Ascending aorta (tissue), 2 donors: ENCODE measurements at places on chromosomes 7 and 10. TPM values are rescaled to one million over a fixed set of nuclear protein-coding genes. Genes with fewer than 3 reads are reported as not detected.

The KEL gene
- not detected for total RNA-seq

The AS3MT gene
- 1.4 TPM for total RNA-seq

The AKR1C1 gene
- 18.4 TPM for total RNA-seq

The KMT2E gene
- total RNA-seq: 43.0 TPM

The SCART1 gene
- total RNA-seq: 4.8 TPM

The FKBP9 gene
- total RNA-seq: 302 TPM

The FMC1 gene
- total RNA-seq: not detected

The MRPS33 gene
- 8.9 TPM for total RNA-seq

GRCh38 chr7:32522746-32523530, 27.6 kb downstream of the AVL9 start:
- DNase-seq: no peak

- DNase-seq: no peak
Observed at GRCh38 chr10:51052163-51052562, 22.1 kb upstream of the PRKG1 start.

DNA sequence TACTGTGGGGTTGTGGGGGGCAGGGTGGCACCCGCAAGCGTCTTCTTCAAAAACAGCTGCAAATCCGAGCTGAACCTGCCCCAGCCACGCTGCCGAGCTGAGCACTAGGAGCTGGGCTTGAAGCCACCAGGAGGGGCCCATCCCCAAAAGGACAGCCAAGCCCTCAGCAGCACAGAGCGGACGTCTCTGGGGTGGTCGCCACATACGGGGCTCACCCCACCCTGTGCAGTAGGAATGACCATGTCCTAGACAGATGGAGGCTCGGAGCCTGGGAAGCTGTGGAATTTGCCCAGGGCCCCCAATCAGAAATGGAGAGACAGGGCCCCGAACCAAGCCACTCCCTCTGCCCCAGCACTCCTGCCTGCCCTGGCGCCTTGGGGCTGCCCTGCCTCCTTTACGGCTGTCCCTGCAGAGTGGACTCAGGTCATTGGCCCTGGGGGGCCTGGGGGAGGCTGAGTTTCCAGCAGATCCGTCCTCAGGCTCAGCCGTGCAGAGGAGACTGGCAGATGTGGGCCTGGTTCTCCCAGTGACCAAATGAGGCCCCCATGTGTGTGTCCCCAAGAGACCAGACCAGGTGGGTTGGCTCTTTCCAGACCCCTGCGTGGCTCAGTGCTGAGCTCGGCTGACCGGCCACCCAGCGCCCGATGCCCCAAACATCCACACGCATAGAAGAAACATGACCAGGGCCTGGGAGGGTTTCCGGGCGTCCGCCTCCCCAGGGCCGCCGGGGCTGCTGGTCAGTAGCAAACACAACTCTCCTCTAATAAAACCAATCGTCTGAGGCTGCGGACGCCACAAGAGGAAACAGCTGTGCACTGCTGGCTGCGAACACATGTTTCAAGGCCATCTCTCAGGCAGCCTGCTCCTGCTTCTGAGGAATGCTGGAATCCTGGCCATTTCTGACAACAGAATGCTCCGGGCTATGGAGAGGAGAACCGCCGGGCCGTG, 54.9 kb downstream of the PDGFA start:
- no peak for DNase-seq

GRCh38 chr10:18767981-18768380, 108.8 kb downstream of the ARL5B start:
- DNase-seq: no peak

- peak; percentile 31 for DNase-seq
Observed at GRCh38 chr7:128119036-128119435, 87.8 kb upstream of the LRRC4 start.

- no peak for DNase-seq
Observed at GRCh38 chr10:32962521-32962920, 4.5 kb upstream of the ITGB1 start.

GRCh38 chr7:9937944-9938631, 1035.6 kb upstream of the PHF14 start:
- no peak for DNase-seq

- no peak for DNase-seq
Observed at GRCh38 chr10:53827261-53827660, 973.8 kb downstream of the PCDH15 start.

DNA sequence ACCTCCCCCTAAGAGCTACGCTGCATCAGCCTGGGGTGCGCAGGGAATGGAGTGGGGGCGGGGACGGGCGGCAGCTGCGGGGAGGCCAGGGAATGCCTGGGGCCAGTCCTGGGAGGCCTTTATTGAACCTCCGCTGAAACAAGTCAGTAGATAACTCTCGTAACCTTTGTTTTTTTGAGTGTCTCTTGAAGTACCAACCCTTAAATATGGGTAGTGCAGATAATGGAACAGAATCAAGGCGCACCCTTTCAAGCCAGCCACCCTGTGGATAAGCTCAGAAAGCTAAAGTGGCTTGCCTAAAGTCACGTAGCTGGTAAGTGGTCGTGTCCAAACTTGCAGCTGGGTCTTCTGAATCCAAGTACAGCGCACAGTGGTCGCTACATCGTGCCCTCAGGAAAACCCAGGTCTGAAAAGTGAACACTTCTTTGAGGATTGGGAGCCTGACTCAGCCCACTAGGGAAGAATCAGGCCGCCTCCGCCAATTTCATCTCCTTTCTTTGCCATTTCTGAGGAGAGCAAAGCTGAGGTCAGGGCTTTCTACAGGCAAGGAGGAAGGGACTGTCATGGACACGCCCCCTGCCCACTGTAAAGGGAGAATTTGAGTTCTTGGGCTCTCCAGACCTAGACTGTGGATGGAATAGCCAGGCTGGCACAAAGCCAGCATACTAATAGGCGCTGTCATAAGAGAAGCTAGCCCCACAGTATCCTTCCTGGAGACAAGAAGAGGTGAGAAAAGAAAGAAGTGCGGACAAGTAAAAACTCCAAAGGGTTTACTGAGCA, 3.2 kb upstream of the EGR2 start:
- no peak for DNase-seq

DNA sequence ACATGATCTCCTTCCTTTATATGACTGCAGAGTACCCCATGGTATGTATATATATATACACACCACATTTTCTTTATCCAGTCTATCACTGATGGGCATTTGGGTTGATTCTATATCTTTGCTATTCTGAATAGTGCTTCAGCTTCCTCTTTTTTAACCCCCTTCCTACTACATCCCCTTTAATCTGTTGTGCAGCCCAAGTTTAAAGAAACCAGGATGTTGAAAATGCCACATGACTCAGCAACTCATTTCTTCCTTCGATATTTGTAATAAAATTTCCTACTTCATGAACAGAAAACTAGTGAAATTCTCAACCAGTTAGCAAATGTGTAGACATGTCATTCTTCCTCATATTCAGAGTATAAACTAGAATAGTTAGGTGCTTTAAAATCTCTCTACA, 1245.7 kb upstream of the SORCS1 start:
- no peak for DNase-seq

DNA sequence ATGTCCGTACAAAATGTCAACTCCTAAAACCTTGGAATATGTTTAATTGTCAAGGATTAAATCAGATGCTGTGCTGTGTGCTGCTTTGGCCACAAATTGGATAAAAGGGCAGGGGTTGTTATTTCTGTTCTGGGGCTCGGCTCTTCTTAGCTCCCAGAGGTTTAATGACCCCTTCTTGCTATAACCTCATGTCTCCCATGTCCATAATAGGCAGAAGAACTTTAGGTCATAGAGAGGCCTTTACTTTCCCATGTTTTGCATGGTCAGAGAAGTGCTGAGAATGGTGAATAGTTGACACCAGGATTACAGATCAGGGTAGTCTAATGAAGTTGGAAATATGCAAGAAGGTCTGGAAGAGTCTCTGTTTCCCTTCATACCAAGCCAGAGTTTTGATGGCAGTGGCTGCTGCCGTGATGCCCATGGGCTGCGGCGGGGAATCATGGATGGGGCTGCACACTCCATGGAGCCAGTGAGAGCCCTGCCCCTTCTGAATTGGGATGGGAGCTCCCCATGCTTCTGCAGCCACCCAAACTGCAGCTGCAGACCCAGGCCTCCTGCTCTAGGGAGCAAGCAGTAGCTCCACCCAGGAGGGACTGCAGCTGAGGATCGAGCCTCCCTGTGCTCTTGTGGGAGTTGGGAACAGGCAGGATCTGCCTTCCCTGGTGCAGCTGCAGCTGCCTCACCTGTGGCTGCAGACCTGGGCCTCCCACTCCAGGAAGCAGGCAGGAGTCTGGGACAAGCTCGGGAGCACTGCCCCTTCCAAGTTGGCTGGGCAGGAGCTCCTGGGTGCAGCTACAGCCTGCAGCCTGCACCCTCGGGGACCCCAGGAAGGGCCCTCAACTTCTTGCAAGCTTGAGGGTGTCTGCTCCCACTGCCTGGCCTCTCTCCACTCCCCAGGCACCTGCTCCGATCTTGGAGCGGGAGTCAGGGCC, 23.1 kb upstream of the STEAP4 start:
- no peak for DNase-seq

DNA sequence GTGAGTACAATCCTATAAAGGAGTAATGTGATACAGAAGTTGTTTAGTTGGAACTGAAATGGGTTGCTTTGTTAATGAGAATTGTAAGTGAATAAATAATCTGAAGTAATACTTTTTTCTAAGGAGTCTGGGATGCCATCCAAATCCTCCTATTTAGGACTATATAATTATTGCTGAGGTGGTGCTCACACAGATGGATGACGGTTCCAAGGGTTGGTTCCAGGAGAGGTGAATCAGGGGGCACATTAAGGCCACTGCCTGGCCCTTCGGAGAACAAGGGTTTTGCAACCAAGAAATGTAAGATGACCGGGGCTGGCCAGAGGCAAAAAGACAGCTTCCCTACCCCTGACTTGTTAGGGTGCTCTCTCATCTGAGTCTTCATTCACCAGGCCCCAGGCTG, 352.7 kb downstream of the PHTF2 start:
- no peak for DNase-seq

DNA sequence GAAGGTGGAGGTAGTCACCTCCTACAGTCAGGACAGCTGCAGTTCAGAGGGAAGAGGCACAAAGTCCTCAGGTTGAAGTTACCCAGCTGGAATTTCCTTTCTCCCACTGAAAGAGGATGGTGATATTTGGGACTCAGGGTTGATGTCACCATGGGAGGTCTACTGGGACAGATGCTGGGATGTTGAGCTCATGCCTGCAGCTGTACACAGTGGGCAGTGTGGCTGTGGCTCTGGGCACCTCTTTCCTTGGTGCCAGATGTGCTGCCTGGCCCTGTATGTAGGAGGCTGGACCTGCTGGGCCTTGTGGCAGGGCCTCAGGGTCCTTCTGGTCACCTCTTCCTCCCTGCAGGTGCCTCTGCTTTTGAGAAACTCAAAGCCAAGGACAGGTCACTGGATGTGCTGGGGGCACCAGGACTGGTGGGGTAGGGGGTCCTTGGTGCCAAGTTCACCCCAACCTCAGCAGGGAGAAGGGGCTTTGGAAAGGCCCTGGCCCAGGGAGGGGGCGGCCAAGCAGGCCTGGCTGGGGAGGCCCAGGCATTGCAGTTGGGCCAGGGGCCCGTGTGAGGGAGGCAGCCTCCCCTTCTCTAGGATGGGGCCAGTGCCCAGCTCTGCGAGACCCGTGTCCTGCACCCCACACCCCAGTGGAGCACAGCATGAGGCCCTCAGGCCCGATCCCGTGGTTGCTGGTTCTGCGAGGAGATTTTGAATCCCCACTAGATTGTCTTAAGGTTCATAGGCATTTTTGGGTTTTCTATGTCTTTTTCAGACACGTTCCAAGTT, 103.1 kb downstream of the BMS1 start:
- no peak for DNase-seq

- DNase-seq: peak; percentile 98
Observed at GRCh38 chr10:93465806-93466675, 16.1 kb downstream of the MYOF start.

GRCh38 chr10:78817361-78817760, 251.4 kb upstream of the ZMIZ1 start:
- no peak for DNase-seq

- no peak for DNase-seq
Observed at GRCh38 chr10:102718220-102718619, 3.8 kb downstream of the SFXN2 start.

- no peak for DNase-seq
Observed at GRCh38 chr10:29208845-29209244, 80.0 kb upstream of the LYZL1 start.

DNA sequence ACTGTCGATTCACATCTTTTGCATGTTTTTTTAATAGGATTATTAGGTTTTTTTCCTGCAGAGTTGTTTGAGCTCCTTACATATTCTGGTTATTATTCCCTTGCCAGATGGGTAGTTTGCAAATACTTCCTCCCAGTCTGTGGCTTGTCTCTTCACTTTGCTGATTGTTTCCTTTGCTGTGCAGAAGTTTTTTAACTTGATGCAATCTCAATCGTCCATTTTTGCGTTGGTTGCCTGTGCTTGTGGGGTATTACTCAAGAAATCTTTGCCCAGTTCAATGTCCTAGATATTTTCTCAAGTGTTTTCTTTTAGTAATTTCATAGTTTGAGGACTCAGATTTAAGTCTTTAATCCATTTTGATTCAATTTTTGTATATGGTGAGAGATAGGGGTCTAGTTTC, 95.4 kb downstream of the TBXAS1 start:
- DNase-seq: no peak

- DNase-seq: no peak
Observed at GRCh38 chr7:76300166-76300731, 2.2 kb upstream of the HSPB1 start.

- DNase-seq: no peak
Observed at GRCh38 chr10:109880886-109881768, 42.2 kb downstream of the XPNPEP1 start.

DNA sequence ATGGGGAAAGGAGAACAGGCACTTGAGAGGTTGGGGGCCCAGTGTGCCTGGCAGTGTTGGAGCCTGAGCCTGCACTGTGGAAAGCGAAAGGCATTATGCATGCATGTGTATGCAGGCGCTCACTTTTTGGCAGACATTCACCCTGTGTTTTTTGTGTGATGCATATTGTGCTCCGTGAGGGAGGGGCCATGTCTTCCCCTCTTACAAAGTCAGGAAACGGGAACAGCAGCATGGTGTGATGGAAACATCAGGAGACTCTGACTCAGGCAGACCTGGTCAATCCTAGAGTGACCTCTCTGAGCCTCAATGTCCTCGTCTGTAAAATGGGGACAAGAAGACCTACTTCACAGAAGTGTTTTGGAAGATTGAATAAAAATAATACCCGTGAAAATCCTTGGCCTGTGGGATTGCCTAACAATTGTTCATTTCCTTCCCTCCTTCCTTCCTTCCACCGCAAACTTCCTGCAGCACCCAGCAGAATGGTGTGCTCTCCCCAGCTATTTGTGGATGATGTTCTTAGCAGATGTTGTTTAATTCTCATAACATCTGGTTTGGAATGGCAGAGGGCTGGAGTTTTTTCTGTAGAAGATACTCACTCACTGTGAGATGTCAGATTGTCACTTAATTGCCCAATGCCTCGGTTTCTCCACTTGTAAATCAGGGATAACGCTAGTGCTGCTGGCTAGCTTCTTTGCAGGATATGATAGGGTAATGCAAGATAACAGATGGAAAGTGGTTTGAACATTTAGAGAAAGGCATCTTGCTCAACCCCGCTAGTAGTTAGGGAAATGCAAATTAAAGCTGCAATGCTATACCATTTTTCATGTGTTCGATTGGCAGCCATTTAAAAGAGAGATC, 39.8 kb downstream of the CDH23 start:
- DNase-seq: peak; percentile 5
